ENCODE measurements at places on chromosomes 11 and 22. TPM values are rescaled to one million over a fixed set of nuclear protein-coding genes. Genes with fewer than 3 reads are reported as not detected.

The C1QTNF4 gene
- 13.2 TPM for total RNA-seq

- DNase-seq = no peak
These were observed 462.4 kb upstream of the LRRC4C start for GRCh38 chr11:41921746-41922390.

- no peak for DNase-seq
These were observed 11.1 kb downstream of the C11orf86 start for GRCh38 chr11:66986178-66986545.

GRCh38 chr22:39039306-39040126 lies 1.1 kb upstream of the APOBEC3F start:
- no peak for DNase-seq

- DNase-seq = no peak
These were observed 1.2 kb downstream of the CSRP3 start for GRCh38 chr11:19200410-19201201.

DNA sequence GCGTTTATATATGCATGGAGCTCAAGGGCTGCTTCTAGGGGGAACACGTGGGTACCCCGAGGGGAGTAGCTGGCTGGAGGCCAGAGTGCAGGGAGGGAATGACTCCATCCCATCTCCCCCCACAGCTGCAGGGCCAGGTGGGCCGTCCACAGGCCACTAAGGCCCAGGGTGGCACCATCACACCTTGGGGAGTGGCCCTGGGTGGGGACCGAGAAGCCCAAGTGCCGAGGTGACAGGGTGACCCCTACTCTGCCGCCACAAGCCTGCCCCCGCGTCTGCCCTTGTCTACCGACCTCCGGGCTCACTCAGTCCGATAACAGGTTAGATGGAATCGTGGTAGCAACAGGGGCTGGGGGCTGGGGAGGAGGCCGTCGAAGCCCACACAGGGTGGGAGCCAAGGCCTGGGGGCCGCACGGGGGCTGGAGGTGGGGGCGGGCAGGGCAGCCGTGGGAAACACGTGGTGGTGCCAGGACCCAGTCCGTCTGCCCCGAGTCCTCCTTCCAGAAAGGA lies 125.7 kb downstream of the KCNQ1OT1 start:
- DNase-seq = no peak

DNA sequence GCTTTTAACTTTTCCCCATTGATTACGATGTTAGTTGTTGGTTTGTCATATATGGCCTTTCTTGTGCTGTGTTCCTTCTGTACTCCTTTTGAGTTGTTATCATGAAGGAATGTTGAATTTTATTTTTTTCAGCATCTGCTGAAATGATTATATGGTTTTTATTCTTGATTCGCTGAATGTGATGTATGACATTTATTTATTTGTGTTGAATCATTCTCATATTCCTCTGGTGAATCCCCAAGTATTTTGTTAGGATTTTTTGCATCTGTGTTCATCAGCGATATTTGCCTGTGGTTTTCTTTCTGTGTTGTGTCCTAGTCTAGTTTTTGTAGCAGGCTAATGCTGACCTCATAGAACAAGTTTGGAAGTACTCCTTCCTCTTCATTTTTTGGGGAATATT lies 78.2 kb downstream of the GGT1 start:
- DNase-seq = no peak

The ADAMTS15 gene
- 23.9 TPM for total RNA-seq

All from tibial nerve (tissue), 4 donors.